ENCODE measurements at places on chromosomes 11 and 22. TPM values are rescaled to one million over a fixed set of nuclear protein-coding genes. Genes with fewer than 3 reads are reported as not detected.

The OR10D3 gene
- not detected for polyA plus RNA-seq

The GDPD5 gene
- polyA plus RNA-seq, result 30.0 TPM

The FBXO3 gene
- polyA plus RNA-seq, result 40.9 TPM

The ABCG4 gene
- not detected for polyA plus RNA-seq

The VSTM5 gene
- not detected for polyA plus RNA-seq

The APOL4 gene
- polyA plus RNA-seq, result not detected

The ZC3H12C gene
- polyA plus RNA-seq, result not detected

The CDON gene
- 0.03 TPM for polyA plus RNA-seq

The PGM2L1 gene
- 5.9 TPM for polyA plus RNA-seq

The TRIM21 gene
- 58.2 TPM for polyA plus RNA-seq

The B4GALNT4 gene
- polyA plus RNA-seq, result not detected

The RAG2 gene
- polyA plus RNA-seq, result not detected

The GGT5 gene
- polyA plus RNA-seq, result not detected

The MS4A3 gene
- polyA plus RNA-seq, result not detected

The MUC6 gene
- polyA plus RNA-seq, result 0.13 TPM

The UBQLN3 gene
- polyA plus RNA-seq, result not detected

The CTTN gene
- polyA plus RNA-seq, result 0.41 TPM

The WNT7B gene
- polyA plus RNA-seq, result not detected

All from CD4-positive, alpha-beta memory T cell (primary cell).